ENCODE measurements at places on chromosomes 2 and 18.

DNA sequence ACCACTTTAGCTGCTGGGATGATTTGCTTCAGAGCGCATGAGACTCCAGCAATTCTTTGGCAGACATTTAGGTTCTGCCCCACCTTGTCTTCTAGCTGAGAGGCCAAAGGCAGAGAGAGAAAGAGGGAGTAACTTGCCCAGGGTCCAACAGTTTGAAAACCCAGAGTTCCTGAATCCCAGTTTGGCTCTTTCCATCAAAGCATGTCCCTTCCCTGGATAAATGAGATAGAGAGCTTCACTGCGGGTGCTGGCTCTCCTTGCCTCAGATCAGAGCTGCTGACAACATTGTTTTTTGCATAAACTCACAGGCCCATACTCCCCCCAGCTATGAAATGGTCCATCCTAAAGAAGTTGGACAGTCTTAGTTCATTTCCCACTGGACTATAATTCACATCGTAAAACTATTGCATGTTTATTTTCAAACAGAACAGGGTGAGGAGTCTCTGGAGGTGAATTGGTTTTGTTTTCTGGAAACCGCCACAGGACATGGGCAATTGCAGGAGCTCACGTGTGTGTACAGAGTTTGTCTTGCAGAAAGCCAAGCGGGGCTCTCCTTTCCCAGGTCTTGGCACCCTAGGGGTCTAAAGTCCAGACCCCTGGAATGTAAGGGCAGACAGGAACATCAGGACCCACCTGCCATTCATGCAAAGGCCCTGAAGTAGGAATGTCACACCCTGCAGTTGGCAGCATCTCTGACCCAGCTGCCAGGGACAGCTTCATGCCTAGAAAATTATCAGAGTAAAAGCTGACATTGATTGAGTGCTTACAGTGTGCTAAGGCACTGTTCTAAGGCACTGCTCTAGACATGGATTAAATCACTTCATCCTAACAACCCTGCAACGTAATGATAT is 25.0 kb upstream of the SLC14A2 start:
- no peak for DNase-seq

DNA sequence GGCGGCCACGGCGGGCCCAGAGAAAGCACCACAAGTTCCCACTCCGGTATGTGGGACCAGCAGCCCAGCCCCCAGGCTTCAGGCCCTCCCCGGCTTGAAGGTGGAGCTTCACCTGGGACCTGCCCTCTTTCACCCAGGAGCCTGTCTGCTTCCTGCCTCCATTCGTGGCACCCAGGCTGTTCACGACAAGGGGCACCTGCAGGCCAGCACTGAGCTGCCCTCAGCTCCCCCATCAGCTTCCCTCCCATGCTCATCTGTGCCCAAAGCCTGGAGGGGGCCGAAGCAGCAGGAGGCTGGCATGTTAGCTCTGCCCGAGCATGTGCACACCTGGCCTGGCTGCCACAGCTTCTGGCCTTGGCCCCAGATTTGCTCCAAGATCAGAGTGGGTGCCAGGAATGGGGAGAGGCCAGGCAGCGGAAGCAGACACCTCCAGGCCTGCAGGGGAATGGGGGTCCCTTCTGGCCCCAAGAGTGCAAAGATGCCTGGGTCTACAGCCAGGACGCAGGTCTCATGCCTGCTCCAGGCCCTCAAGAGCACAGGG is 312.4 kb upstream of the SYT4 start:
- no peak for DNase-seq

DNA sequence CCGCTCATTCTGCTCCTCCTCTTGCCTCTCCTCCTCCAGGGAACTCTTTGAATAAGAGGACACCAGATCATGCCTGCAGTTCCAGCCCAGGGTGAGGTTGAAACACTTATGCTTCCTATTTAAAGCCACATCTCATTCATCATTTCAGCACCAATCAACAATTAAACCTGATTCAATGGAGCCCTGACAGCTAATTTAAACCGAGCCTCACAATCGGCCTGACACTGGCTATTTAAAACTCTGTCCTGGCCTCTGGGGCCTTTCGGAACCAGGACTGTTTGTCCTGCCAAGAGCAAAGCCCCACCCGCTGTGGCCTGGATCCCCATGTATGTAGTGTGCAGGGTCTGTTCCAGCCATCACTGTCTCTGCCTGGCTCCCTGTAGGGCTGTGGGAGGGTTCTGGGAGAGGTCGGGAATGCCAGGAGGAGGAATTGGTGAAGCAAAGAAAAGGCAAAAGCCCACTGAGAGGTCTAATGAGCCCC is 97.4 kb downstream of the MCFD2 start:
- DNase-seq = no peak

- DNase-seq = no peak
Measured at GRCh38 chr2:18410543-18410942, 149.9 kb downstream of the RDH14 start.

DNA sequence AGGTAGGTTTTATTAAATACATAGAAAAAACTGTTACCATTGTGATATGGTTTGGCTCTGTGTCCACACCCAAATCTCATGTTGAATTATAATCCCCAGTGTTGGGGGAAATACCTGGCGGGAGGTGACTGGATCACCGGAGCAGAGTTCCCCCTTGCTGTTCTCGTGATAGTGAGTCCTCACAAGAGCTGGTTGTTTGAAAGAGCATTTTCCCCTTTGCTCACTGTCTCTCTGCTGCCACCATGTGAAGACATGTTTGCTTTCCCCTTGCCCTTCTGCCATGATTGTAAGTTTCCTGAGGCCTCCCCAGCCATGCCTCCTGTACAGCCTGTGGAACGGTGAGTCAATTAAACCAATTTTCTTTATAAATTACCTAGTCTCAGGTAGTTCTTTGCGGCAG is 352.7 kb upstream of the SLC39A10 start:
- DNase-seq = no peak

DNA sequence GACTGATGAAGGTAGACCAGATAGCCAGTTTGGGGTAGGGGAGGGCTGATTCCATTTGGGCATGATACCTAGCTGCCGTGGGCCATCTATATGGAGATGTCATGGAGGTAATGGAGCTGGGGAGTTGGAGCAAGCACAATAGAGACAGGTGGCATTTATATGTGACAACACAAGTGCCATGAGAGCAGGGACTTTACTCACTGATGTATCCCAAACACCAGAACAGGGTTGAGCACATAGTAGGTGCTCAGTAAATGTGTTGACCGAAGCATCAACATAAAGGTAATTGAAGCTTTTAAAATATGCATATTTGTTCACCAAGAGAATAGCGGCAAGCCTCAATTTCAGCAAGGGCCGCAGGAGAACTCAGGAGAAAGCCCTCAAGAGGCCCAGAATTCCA is 15.0 kb downstream of the SLC30A3 start:
- DNase-seq = no peak

- DNase-seq = peak; percentile 55
Measured at GRCh38 chr2:60554074-60554645, 706 bp upstream of the BCL11A start.

DNA sequence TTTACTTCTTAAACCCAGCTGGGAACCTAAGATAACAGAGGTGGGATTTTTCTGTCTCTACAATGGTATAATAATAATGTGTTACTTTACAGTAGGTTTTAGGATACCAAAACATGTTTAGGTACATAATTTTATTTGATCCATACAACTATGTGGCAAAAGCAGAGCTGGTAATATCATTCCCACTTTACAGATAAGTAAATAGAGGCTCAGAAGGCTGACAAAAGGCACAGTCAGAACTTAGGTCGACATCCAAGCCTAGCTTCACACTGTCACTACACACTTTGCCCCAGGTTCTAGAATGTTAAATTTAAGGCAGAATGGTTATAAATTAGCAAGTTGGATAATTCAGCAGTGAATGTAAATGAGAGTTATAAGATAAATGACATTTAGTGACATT is 189.6 kb upstream of the PARD3B start:
- no peak for DNase-seq

- DNase-seq = no peak
Measured at GRCh38 chr18:75869162-75869561, 441.7 kb upstream of the SMIM21 start.

- no peak for DNase-seq
Measured at GRCh38 chr2:179265082-179265510, 464 bp upstream of the SESTD1 start.

GRCh38 chr18:79506191-79507075 is 110.7 kb downstream of the NFATC1 start:
- DNase-seq = no peak

GRCh38 chr18:24672165-24672941 is 211.9 kb downstream of the HRH4 start:
- DNase-seq = peak; percentile 9

- DNase-seq = peak; percentile 55
Measured at GRCh38 chr18:55337908-55338521, 250.0 kb downstream of the TCF4 start.

DNA sequence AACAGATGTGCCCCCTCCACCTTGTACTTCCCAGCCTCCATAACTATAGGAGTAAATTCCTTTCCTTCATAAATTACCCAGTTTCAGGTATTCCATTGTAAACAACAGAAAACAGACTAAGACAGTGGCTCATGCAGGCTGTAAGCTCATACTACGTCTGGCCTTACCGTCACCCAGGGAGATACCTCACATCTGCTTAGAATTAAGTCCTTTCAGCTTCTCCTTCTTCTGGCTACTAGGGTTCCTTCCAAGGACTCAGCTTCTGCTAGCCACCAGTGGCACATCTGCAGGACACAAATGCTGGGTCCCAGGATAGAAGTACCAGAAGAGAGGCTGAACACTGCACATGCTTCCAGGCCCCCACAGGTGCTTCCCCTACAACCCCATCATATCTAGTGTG is 22.4 kb upstream of the FEZ2 start:
- no peak for DNase-seq

GRCh38 chr18:77203851-77204250 is 45.8 kb upstream of the GALR1 start:
- no peak for DNase-seq

DNA sequence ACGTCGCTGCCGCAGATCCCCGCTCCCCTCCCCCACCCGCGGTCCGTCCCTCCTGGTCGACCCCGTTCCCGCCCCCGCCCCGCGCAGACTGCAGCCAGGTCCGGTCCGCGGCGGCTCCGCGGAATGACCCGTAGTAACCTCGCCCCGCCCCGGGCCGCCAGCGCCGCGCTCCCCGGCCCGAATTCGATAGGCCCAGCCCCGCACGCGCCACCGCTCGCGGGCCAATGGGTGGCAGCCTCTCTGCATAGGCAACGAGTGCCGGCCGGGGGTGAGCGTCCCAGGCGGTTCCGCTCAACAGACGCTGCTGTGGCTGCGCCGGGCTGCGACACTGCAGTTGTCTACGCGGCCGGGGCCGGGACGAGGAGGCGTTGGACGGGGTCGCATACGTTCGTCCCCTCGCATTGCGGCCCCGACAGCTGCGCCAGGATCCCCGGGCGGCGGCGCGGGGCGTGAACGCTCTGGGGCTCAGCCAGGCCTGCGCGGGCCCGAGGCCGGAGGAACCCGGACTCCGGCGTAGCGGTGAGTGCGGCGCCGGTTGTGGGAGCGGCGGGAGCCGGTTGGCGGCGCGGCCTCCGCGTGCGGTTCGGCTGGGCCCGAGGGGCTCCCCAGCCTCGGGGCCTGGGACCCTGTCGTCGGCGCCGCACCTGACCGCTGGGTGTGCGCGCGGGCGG is at the start of gene ACSL3:
TSS of gene ACSL3 (plus strand) at position 297 of the 671 bp plus-strand sequence. CDS start 47,737 bp downstream, outside the sequence.
- peak; percentile 91 for DNase-seq

DNA sequence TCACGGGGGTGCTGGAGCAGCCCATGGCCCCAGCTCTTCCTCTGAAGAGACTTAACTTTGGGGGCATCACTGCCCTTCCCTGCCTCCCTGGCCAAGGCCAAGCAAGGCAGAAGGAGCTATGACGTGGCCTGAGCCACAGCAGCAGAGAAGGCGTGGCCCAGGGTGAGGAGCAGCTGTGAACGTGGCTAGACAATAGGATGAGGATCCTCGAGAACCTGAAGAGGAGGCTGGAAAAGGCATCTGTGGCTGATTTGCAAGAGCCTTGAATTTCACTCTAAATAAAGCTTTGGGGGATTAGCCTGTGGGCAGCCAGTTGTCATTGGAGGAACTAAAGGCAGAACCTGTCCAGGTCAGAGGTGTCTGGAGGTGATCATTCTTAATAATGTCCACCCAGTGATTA is 652.9 kb upstream of the ID2 start:
- DNase-seq = no peak

- DNase-seq = no peak
Measured at GRCh38 chr2:231720987-231721966, 13.0 kb downstream of the PTMA start.

- DNase-seq = no peak
Measured at GRCh38 chr18:55256226-55256928, 297.1 kb upstream of the CCDC68 start.

DNA sequence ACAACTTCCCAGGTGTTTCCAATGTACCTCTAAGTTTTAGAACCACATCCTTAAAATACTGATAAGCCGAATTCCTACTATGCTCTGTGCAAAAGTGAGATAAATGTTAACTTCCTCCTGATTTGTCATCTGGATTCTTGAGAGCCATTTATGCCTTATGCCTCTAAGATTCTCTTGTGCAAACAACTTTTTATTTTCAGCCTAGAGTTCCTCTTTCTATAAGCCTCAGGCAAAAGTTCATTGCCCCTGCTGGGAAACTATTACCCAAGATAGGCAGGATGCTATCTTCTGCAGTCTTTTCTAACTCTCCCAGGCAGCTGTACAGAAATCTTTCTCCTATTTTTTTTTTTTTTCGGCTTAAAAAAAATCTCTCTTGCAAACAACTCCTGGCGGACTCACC is 216.1 kb downstream of the KCNJ3 start:
- DNase-seq = no peak

- DNase-seq = no peak
Measured at GRCh38 chr2:219461047-219461514, 26.4 kb downstream of the SPEG start.

DNA sequence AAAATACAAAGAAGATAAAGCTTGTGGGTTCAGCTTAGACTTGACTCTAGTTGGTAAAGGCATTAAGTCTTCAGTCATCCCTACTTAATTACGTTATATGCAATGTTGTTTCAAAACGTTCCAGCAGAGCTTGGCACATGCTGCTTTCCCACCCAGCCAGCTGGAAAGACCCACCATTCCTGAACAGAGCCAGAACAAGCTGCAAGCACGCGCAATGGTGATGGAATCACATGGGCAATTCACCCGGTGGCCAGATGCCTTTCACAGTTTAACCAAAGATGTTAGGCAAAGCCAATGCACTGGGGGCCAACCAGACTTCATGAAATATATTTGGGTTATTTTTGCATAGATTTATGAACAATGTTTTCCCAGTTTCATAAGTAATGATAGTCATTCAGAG is 123.4 kb upstream of the CDH20 start:
- DNase-seq = no peak

DNA sequence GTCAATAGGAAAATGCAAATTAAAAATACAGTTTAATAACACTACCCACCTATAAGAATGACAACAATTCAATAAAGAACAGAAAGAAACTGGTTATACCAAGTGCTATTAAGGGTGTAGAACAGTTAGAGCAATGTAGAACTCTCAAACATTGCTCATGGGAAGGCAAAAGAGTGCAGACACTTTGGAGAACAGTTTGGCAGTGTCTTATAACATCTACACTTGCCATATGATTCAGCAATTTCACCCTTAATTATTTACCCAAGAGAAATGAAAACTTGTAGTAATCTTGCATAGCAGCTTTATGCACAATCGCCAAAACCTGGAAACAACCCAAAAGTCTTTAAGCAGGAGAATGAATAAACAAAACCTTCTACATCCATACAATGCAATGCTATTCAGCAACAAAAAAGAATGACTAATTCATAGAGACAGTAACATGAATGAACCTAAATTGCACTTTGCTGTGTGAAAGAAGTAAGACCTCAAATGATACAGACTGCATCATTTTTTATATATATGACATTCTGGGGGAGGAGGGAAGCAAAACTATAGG is 455.2 kb downstream of the THSD7B start:
- no peak for DNase-seq

Measured in hypothalamus (tissue), 51 donors.